T-helper 17 cell (primary cell): ENCODE measurements at places on chromosomes 1 and 21. TPM values are rescaled to one million over a fixed set of nuclear protein-coding genes. Genes with fewer than 3 reads are reported as not detected.

DNA sequence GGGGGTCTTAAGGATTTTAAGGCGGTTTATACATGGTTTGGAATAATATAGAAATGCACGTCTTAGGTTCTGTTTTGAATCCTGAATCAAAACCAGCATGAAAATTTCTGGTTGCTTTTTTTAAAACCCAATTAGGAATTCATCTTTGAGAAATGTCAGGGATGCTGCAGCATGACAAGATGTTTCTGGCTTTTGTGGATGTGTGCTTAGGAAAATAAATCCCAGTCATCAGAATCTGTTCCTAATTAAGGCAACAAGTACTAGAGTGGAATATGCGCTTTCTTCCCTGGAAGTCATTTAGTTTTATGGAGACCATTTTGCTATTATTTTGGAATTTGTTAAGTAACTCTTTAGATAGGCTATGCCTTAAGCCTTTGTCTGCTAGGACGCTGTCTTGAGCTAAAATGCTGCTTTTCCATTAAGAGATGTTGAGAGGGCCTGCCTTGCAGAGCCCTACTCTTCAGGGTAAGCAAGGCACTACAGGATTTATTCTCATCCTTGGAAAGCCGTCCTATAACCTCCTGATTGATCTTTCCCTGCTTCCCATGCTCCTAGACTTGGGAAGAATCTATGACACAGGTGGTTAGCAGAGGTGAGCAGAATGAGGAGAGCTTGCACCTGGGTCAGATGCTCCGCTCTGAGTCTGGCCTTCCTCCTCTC lies 332.8 kb downstream of the DISC1 start:
- no peak for DNase-seq

The EMC1 gene
- 24.2 TPM for total RNA-seq

DNA sequence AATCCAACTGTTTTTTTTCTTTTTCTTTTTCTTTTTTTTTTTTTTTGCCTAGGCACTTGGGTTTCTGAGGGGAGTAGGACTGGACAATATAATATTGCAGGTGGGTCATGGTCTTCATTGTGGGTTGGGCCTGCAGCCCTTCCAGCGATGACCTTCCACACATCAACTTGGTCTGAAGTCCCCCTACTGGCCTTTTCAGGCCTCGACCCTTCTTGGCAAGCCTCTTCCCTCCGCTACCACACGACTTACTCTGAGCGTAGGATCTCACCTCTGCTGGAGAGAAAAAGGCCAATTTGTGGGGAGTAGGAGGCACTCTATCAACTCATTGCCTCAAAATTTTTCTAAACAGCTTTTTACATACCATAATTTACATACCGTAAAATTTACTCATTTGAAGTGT lies 51.1 kb upstream of the GRIK3 start:
- DNase-seq, result no peak

- no peak for DNase-seq
These were observed 102.9 kb downstream of the DTL start for GRCh38 chr1:212138457-212138856.

DNA sequence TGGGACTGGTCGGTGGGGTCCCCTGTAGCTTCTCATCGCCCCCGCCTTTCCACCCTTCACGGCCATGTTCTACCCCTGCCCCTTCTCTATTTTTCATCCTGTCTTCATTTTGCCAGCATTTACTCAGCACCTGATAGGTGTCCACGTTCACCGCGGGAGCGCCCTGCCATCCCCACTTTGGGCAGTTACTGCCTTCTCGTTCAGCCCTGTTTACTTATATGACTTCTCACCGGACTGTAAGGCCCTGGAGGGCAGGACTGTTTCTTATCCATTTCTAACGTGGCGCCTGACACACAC lies 380 bp downstream of the MFN2 start:
- DNase-seq, result no peak

DNA sequence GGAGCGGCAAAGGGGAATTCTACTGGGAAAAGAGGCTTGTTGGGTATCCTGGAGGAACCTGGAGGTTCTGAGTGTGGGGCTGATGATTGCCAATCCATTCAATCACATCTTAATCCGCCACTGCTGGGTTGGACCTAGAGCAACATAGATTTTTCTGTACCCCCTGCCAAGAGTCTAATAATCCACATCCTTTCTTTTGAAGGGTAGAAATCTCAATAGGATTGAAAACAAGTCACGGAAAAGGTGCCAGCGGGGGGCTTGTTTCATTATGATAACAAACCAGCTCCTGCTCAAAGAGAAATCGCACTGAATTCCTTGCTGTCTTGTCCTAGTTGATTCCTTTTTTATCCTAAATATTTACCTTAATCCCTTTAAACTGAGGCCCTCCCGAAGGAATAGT lies 528.5 kb downstream of the ADGRL2 start:
- no peak for DNase-seq

The COL24A1 gene
- 0.94 TPM for total RNA-seq

The FAM163A gene
- total RNA-seq, result 0.10 TPM

DNA sequence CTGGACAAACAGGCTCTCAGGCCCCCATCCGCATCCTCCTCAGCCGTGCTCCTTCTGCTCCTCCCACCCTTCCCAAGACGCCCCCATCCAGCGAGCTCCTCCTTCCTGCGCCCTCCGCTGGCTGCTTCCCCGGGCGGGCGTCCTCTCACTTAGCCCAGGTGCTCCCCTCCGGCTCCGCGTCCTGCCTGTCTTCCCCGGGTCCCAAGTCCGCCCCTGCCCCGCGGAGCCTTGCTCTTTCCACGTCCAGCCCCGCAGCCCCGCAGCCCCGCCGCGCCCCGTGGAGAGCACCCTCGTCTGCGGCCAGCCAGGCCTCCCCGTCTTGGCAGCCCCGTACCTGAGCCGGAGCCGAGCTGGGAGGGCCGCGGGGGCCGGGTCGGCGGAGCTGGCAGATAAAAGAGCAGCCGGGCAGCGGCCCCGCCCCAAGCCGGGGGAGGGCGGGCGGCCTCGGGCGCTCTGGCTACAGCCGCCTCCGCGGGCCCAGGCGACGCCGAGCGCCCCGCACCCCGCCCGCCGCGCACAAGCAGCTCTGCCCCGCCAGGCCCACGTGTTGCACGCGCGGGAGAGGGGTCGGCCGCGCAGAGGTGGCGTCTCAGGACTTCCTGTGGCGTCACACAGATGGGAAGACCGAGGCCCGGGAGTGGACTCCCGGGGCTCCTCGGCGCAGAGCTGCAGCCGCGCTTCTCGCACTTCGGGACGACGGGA lies at the start of gene PAQR7:
Gene PAQR7, minus strand, starts transcription at position 555 of the 702 bp plus-strand sequence. CDS start 11,869 bp downstream, outside the sequence.
- peak; percentile 34 for DNase-seq

GRCh38 chr21:41639766-41640165 lies 127.1 kb downstream of the RIPK4 start:
- no peak for DNase-seq

DNA sequence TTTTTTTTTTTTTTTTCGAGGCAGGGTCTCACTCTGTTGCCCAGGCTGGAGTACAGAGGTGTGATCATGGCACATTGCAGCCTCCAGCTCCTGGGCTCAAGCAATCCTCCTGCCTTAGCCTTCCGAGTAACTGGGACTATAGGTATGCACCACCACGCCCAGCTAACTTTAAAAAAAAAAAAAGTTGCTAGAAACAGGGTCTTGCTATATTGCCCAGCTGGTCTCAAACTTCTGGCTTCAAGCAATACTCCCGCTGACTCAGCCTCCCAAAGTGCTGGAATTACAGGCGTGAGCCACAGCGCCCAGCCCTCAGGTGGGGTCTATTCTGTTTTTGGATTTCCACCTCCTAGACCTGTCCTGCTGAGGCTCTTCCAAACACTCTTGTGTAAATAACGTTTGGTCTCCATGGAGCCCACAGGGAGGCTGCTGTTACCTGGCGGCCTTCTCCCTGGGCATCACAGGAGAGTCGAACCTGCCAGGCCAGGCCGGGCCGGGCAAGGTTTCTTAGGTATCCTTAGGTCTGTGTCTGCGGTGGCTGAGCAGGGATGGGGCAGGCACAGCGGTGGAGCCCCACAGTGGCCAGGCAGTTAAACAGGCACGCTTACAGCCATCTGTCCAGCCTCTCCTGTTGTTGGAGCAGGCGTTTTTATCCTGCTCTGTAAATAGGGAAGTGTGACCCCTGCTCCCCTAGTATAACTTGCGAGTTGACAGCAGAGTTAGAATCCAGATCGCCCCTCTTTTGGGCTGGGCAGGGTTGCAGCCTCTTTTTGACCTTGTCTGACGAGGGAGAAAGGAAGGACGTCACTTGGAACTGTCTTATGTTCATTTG lies 18.8 kb downstream of the PLEKHM2 start:
- DNase-seq, result no peak

The TAS1R2 gene
- total RNA-seq, result not detected

DNA sequence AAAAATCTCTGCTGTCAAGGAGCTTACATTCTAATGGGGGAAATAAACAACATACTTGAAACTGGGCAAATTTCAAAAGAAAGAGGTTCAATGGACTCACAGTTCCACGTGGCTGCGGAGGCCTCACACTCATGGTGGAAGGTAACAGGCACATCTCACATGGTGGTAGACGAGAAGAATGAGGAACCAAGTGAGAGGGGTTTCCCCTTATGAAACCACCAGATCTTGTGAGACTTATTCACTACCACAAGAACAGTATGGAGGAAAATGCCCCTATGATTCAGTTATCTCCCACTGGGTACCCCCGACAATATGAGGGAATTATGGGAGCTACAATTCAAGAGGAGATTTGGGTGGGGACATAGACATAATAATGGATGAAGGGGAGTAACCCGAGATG lies 226.4 kb downstream of the ZP4 start:
- DNase-seq, result no peak

GRCh38 chr1:218397752-218398339 lies 52.7 kb downstream of the TGFB2 start:
- no peak for DNase-seq

DNA sequence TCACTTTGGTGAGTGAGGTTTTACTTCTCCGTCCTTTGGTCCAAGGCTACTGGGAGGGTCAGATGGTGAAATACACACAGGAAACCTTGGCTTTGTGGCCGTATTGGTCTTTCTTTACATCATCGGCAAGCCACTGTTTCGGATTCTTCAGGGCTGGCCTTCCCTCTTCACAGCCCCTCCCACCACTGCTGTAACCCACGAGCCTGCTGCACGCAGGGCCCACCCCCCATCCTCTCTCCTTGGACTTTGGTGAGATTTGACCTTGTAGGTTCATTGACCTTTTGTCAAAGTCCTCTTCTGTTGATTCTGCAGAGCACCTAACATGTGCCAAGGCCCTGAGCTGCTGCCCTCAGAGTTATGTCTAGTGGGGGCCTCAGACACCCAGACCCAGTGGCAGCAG lies 328.6 kb downstream of the CAMTA1 start:
- DNase-seq, result no peak

- no peak for DNase-seq
These were observed 151.6 kb downstream of the SDCCAG8 start for GRCh38 chr1:243407284-243408018.

The NBPF8 gene
- 43.5 TPM for total RNA-seq

DNA sequence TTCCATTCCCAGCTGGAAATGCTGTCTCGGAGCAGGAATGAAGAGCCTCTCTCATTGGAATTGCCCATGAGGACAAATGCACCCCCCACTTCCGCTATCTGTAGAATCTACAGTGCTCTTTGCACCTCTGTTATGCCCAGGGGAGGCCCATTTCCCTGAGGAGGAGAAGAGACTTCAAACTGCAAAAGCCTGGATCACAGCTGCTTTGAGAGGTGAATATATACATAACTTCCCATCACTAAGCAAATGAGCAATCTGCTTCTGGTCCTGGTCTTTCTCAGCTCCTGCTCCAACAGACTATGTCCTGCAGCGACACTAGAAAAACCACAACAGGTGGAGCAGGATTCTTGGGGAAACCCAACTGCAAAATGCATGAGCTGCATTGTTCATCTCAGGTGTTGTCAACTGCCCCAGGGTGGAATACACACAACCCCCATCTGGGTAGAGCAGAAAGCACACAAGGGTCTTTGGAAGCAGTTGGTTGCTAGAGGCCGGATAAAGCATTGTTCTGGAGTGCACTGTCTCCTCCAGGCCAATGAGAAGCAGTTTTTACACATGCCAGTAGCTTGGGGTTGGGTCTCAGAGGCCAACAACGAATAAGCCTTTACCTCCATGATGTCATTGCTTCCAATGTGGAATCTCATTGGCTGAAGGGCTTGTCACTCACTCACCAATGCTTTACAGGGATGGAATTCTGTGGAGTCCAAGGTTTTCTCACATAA lies 67.7 kb upstream of the RAB4A start:
- no peak for DNase-seq

The KCNJ9 gene
- not detected for total RNA-seq

The GSTM5 gene
- total RNA-seq, result 0.60 TPM

The LMOD1 gene
- not detected for total RNA-seq

DNA sequence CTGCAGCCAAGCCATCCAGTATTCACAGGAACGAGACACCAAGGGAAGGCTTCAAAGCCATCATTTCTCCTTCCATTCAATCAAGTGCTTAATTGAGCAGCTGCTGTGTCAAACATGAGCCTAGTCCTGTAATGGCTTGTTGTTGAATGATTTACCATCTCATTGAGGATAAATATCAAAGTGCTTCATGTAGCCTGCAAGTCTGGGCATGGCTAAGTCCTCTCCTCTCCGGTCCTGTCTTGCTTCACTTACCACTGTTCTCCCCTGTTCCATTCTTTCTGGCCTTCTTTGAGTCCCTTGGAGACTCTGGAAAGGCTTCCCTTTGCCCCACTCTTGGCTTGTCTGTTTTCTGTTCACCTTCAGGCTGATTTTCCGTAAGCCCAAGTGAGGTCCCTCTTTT lies 279.8 kb downstream of the PBX1 start:
- no peak for DNase-seq

GRCh38 chr1:34681480-34682451 lies 73.1 kb upstream of the GJB5 start:
- DNase-seq, result no peak

The IL19 gene
- total RNA-seq, result not detected

The SEMA4A gene
- 58.1 TPM for total RNA-seq

- no peak for DNase-seq
These were observed 25.1 kb downstream of the TIAM1 start for GRCh38 chr21:31318971-31319370.

The KDF1 gene
- total RNA-seq, result 1.3 TPM

The OLFML2B gene
- not detected for total RNA-seq

The OR2L13 gene
- 0.21 TPM for total RNA-seq

GRCh38 chr1:226823643-226824042 lies 46.8 kb upstream of the PSEN2 start:
- no peak for DNase-seq

The CELA2B gene
- not detected for total RNA-seq

- DNase-seq, result no peak
These were observed 154.4 kb downstream of the PLPP3 start for GRCh38 chr1:56424744-56425493.

GRCh38 chr1:109391626-109392025 lies 6.1 kb downstream of the SORT1 start:
- no peak for DNase-seq

DNA sequence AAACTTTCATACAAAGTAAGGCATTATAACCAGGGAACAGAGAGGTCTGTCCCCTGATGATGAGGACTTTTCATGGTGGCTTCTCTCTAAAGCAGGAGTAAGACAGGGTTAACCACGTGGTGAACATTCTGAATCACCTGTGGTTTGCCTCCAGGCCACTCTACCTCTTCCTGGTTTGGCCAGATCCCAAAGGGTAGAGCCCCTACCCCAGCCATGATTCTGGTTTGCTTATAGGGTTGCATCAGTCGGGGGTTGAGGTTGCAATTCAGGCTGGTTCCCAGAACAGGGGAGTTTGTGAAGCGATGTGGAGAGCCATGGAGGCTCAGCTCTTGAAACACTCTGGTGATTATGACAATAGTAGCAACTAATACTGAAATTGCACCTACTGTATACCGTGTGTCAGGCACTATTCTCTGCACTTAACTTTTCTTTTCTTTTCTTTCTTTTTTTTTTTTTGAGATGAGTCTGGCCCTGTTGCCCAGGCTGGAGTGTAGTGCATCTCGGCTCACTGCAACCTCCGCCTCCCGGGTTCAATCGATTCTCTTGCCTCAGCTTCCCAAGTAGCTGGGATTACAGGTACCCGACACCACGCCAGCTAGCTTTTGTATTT lies 8.3 kb downstream of the CNR2 start:
- DNase-seq, result no peak

The CFAP74 gene
- total RNA-seq, result not detected
